ENCODE measurements at places on chromosomes 6 and 20.
A peak's percentile ranks its signal among the peaks of the same experiment; 100 is the strongest.

GRCh38 chr20:62596486-62596885 is 45.8 kb upstream of the SLCO4A1 start:
- no peak for DNase-seq

DNA sequence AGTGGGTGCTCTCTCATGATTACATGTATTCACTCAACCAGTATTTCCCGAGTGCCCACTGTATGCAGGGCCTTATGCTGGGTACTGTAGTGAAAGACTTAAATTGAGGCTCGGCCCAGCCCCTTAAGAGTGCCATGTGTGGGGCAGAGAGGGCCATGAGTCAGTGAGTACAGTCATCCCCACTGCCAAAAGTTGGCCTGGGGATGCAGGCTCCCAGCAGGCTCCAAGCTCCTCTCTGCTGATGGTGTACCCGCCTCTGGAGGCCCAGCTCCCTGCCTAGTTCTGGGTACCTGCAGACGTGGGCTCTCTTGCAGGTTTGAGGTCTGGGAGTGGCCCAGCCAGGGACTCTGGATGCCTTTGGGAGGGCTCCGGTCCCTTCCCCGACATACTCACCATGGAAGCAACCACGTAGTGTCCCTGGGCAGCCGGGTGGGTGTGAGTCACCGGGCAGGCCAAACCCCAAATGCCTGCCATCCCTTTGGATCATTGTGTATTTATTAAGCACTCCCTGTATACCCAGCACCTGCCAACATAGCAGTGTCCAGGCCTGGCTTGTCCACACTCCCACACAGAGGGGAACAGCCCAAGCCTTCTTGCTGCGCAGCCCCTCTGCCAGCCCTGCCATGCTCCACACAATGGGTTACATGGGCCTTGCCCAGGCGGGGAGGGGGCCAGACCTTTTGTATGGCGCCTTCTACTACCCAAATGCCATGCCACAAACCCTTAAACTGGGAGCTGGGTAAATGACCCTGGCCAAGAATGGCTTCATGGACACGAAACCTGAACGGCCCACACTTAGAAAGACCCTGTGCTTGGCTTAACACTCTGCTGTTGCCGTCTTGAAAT is 153.6 kb downstream of the VEGFA start:
- no peak for DNase-seq

- DNase-seq: peak; percentile 25
These were observed 216.8 kb upstream of the DTNBP1 start for GRCh38 chr6:15879371-15880261.

DNA sequence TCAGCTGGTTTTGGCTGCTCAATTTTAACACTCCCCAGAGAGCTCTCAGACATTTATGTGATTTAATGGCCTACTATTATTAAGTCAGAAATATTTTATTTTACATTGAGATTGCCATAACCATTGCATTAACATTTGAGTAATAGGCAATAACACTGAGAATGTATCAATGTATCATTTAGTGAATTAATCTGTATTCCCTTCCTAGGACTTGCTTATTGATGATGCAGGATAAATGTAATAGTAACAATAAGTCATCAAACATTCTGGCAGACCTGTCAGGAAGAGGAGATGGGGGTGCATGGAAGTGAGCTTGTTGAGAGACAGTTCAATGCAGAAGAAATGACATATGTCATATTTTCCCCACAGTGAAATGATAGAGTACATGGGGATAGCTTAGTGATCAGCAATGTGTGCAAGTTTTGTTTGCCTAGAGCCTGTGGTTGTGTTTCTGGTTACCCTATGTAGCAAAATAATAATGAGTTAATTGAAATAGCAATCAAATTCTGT is 458.9 kb downstream of the EYS start:
- DNase-seq: no peak

- DNase-seq: no peak
These were observed 29.5 kb downstream of the TMEM181 start for GRCh38 chr6:158589366-158589765.

- DNase-seq: no peak
These were observed 7.9 kb downstream of the GPLD1 start for GRCh38 chr6:24481449-24481848.
